ENCODE measurements at places on chromosomes 4 and X.

GRCh38 chr4:98995183-98996055 is at the start of gene METAP1:
METAP1 (plus strand) TSS chr4:98995721; CDS start chr4:98995754, 33 bp downstream.
- DNase-seq: peak; percentile 94

DNA sequence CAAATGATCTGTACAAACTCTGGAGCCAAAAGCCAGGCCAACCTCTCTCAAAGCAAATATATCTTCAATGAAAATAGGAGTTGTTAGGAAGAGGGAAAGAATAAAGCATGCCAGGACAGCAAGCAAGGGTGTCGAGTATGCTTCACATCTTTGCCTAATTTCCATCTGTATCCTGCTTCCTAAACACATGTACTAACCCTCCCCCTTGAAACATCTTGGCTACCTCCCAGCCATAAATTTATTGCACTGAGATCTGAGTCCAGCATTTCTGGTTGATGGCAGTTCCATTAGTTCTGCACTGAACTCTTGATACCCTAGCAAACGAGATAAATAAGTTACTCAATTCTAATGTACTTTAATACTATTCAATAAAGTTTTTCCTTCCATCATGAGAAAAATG is 430.5 kb upstream of the TRAM1L1 start:
- no peak for DNase-seq

DNA sequence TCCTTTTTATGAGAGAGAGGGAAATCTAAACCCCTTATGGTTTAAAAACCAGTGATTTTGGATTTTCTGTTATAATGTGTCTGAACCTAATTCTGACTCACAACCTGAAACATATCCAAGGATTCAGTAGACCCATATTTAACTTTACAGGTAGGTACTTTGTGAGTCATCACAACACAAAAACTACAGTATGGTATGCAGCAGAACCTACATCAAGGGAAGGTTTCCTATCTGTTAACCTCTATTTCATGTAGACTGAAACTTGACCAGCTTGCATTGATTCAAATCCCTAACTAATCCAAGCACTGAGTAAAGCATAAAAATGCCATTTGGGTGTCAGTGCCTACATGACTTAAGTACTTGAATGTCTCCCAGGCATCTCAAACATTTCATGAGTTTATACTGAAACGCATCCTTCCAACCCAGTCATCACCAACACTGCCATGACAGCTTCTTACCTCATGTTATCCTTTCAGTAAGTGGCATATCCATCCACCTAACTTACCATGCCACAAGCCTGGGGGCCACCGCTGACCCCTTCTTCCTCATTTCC is 4.3 kb upstream of the ARHGAP10 start:
- DNase-seq: no peak

GRCh38 chrX:71953946-71954345 is 43.3 kb downstream of the NHSL2 start:
- DNase-seq: no peak

DNA sequence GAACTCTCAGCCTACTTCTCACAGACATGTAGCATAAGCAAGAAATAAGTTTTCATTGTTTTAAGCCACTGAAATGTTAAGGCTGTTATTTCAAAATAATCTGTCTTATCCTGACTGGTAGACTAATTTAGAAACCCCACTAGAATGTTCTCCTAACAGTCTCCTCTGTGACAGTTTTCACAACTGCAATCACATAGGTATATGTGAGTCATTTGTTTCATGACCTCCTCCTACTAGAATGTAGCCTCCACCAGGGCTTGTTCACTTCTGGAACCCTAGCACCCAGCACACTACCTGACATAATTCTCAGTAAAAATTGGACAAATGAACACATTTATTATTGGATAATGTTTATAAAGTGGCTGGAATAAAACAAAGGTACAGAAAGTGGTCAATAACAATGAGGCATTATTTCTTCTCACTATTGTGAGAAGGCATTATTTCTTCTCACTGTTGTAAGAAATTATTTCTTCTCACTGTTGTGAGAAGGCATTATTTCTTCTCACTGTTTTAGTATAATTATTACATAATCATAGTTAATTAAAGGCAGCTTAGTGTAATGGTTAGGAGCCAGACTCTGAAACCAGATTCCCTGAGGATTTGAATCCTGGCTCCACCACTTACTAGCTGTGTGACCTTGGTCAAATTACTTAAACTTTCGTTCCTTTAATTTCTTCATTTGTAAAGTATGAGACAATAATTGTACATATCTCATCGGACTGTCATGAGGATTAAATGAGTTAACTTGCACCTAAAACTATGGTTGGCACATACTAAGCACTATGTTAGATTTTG is 251.5 kb downstream of the RASL11B start:
- no peak for DNase-seq

DNA sequence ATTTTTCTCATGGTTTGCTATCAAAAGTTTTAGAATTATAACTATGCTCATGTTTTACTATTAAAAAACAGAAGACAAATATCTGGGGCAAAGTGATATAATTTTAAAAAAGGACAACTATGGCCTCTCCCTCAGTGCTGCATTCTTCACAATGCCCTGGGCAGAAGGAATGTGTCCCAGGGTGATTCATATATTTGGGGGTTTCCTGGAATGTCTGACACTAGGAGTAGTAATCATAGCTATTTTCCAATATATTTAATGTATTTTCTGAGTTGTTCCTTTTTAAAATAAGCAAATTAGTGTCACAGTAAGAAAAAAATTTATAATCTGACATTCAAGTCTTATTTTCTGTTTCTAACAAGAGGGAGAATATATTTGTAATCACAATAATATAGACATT is 281.7 kb downstream of the UNC5C start:
- no peak for DNase-seq

- DNase-seq: no peak
These were observed 1053.0 kb upstream of the IGFBP7 start for GRCh38 chr4:58163156-58163555.

- no peak for DNase-seq
These were observed 831.7 kb upstream of the GRID2 start for GRCh38 chr4:91472046-91472445.

DNA sequence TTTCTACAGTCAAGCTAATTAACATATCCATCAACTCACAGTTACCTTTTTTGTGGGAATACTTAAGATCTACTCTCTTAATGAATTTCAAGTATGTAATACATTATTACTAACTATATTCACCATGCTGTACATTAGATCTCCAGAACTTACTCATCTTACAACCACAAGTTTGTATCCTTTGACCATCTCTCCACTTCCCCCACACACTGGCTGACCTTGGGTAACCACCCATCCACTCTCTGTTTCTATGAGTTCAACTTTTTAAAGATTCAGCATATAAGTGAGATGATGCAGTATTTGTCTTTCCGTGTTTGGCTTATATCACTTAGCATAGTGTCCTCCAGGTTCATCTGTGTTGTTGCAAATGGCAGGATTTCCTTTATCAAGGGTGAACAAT is 30.5 kb upstream of the MAGED1 start:
- no peak for DNase-seq

DNA sequence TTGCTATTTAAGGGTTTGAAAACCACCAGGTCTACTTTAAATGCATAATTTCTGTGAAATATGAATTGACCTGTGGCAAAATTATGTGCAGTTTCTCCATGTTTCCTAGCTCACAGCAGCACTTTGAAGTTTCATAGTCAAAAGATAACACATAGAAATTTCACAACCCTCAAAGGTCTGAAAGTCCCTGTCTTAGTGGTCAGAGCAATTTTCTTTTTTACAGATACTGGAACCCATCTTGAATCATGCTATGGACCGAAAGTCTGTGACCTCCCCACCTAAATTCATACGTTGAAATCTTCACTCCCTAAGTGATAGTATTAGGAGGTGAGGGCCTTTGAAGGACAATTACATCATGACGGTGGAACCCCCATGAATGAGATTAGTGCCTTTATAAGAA is 240.4 kb upstream of the BMP3 start:
- no peak for DNase-seq

DNA sequence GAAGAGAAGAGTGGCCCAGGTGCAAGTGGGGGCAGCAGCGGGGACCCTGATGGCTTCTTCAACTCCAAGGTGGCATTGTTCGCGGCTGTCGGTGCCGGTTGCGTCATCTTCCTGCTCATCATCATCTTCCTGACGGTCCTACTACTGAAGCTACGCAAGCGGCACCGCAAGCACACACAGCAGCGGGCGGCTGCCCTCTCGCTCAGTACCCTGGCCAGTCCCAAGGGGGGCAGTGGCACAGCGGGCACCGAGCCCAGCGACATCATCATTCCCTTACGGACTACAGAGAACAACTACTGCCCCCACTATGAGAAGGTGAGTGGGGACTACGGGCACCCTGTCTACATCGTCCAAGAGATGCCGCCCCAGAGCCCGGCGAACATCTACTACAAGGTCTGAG is 11.4 kb downstream of the EFNB1 start:
- DNase-seq: no peak

- DNase-seq: no peak
These were observed 34.4 kb downstream of the BBS12 start for GRCh38 chr4:122766950-122767349.

- DNase-seq: no peak
These were observed 136.1 kb upstream of the WDFY3 start for GRCh38 chr4:85102606-85103005.

- DNase-seq: no peak
These were observed 194.1 kb downstream of the SCFD2 start for GRCh38 chr4:53171797-53172196.

GRCh38 chrX:29580560-29580959 is 634.8 kb upstream of the MAGEB2 start:
- no peak for DNase-seq

DNA sequence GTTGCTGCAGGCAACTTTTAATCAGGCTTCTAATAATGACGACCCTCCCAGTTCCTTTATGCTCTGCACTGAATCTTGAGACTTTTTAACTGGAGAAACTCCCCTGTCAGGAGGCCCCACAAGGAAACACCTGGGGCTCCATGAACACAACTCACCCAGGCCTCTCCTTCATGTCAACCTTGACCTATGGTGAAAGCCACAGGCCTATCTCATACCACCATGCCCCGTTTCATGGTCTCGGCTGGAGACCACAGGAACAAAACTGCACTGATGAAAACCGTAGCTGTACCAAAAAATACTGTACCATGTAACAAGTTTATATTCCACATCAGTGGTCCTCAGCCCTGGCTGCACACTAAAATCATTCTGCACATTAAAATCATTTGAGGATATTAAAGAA is 57.0 kb downstream of the ZNF827 start:
- DNase-seq: no peak

DNA sequence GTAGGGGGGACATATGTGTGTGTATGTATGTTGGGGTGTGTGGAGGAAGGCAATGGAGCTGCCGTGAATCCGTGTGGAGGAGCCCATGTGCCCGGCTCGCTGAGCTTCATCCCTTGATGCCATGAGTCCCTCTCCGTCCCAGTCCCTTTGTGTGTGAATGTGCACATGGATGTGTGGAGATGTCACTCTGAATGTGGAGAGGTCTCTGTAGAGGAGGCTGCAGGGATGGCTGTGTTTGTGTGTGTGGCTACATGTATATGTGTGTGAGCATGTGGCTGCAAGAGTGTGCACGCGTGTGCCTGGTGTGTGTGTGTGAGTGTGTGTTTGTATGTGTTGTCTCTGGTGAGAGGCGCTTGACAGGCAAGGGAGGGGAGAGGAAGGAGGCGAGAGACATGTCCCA is 1.3 kb downstream of the DLG3 start:
- DNase-seq: no peak

DNA sequence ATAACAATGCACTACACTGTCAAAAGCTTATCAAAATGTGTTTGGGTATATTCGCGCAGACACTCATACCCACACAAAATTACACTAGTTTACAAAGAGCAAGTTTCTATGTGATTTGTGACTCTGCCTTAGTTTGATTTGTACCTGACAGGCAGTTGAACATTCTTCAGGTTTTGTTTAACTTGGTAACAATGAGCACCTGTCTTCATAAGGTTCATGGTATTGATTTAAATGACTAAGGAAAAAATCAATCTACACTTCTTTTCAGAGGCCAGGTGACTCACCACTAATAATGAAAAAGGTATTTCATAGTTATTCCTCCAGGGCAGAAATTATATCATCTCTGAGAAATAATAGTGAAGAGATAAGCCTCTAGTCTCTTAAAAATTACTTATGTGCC is 1114.6 kb upstream of the AGA start:
- no peak for DNase-seq

DNA sequence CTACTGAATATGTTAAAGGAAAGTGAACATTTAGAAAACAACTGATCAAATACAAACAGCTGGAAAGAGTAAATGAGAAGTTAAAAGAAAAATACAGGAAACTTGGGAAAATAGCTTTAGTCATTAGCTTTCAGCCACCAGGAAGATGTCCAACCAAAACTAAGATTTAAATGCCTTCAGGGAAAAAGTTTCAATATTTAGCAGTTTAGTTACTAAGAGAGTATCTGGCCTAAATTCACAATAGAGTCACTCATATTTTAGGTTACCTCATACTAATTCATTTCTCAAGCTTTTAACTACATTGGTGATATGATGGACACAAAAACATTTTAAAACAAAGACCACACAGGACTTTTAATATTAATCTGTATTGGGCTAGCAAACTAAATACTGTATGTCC is 13.1 kb upstream of the KLHL13 start:
- DNase-seq: no peak

- no peak for DNase-seq
These were observed 159.7 kb downstream of the NSUN7 start for GRCh38 chr4:40909363-40909876.

DNA sequence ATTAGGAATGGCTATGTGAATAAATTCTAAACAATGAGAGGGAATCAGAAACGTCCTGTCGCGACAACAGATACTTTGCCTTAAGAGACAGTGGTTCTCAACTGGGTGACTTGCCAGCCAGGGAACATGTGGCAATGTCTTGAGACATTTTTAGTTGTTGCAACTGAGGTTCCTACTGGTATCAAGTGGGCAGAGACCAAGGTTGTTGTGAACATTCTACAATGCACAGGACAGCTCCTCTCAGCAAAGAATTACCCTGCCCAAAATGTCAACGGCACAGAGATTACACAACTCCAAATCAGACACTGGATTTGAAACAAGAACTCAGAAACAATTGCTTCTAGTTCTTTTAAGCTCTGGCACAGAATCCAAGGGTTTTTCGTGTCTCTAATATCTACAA is 128.6 kb downstream of the ARHGAP6 start:
- DNase-seq: no peak

DNA sequence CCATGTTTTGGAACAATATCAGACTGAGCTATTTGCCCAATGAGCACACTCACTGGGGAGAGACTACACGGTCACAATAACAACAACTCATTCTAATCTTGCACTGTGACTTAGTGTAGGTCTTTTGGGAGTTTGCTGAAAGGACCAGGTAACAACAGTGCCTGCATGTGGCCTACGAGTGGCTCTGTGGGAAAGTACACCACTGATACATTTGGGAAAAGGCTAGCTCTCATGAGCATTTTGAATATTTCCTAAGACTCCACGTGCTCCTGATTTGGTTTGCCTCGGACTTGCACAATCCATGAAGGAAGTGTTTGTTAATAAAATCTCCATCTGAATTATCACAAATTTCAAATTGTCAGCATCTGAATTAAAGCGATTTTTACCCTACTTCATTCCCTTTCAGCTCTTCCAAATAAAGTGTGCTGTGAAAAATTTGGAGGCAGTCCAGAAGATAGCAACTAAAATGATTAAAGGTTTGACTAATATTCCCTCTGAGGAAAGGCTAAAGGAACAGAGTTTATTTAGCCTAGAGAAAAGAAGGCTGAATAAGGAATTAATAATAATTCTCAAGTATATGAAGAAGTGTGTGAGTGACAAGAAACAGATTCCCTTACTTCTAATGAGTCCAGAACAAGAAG is 406.4 kb downstream of the PPARGC1A start:
- DNase-seq: no peak

Data from midbrain (tissue), 1 donor.